Mesothelial cell of epicardium (in vitro differentiated cells): ENCODE measurements at places on chromosomes 7 and 10.

- no peak for DNase-seq
Observed at GRCh38 chr10:117830787-117831212, 215.9 kb downstream of the RAB11FIP2 start.

GRCh38 chr10:121927318-121927840 is 452 bp downstream of the ATE1 start:
- DNase-seq: peak; percentile 35

GRCh38 chr10:69345402-69345801 is 67.1 kb downstream of the HK1 start:
- DNase-seq: no peak

- no peak for DNase-seq
Observed at GRCh38 chr10:75612904-75613684, 181.7 kb downstream of the LRMDA start.
